ENCODE measurements at places on chromosomes 2 and 18. TPM values are rescaled to one million over a fixed set of nuclear protein-coding genes. Genes with fewer than 3 reads are reported as not detected.
A peak's percentile ranks its signal among the peaks of the same experiment; 100 is the strongest.

Gene SCN1A
- total RNA-seq = not detected

Gene LYPD6B
- not detected for total RNA-seq

Gene RGPD6
- total RNA-seq = 7.7 TPM

Gene CAPN10
- 40.5 TPM for total RNA-seq

DNA sequence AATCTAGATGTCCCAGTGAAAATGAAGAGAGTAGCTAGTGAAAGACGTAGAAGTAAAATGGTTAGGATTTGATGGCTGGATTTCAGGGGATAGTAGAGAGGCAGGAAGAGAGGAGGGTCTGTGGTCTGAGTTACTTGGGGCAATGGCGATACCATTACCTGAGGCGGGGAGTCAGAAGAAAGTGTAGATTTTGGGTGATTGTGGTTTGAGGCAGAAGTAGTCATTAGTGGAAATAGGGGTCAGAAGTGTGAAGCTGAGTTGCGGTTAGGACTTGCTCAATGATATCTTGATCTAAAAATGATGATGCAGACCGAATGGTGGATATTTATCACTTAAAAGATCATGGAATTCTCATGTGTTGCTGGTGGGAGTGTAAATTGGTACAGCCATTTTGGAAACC lies 41.0 kb downstream of the CEP192 start:
- no peak overlapping the region for H3K4me3 ChIP-seq
- H3K36me3 ChIP-seq = peaks cover 71% of the 10 kb centered on the region
- no peak overlapping the region for H3K27ac ChIP-seq
- no peaks in the 10 kb centered on the region for H3K27me3 ChIP-seq

DNA sequence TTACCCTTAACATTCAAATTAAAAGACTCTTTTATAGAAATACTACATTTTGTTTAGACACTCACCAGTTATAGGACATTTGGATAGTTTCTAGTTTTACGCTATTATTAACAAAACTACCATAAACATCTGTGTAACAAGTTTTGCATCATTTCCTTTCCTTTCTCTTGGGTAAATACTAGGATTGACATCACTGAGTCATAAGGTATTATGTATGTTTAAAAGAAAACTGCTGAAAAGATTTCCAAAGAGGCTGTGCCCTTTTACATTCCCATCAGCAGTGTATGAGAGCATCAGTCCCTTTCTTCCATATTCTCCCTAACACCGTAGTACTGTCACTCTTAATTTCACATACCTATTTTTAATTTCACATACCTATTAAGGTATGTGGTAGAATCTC lies 130.6 kb downstream of the USP34 start:
- peaks cover 50% of the 10 kb centered on the region for H3K36me3 ChIP-seq
- no peak overlapping the region for H3K4me3 ChIP-seq
- H3K27me3 ChIP-seq = no peaks in the 10 kb centered on the region
- no peak for DNase-seq
- no peak overlapping the region for H3K27ac ChIP-seq
- H3K4me1 ChIP-seq = no peaks in the 10 kb centered on the region

DNA sequence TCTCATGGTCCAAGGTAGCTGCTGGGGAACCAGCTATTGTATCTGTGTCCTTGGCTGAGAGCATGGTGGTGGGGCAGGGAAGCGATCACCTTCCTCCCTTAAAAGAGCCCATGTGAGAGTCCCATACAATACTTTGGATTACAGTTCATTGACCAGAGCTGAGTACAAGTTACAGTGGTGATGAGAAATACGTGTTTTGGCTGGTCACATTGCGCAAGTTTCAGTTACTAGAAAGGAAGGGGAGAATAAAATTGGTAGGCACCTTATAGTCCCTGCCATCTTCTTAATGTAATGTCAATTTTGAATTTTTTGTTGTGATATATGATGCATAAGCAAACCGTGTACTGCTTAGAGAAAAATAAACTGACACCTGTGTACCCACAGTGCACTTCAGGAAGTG lies 67.7 kb downstream of the ZNF407 start:
- H3K36me3 ChIP-seq = no peaks in the 10 kb centered on the region
- no peaks in the 10 kb centered on the region for H3K27me3 ChIP-seq
- H3K4me3 ChIP-seq = no peak overlapping the region
- H3K27ac ChIP-seq = no peak overlapping the region
- H3K4me1 ChIP-seq = no peaks in the 10 kb centered on the region

DNA sequence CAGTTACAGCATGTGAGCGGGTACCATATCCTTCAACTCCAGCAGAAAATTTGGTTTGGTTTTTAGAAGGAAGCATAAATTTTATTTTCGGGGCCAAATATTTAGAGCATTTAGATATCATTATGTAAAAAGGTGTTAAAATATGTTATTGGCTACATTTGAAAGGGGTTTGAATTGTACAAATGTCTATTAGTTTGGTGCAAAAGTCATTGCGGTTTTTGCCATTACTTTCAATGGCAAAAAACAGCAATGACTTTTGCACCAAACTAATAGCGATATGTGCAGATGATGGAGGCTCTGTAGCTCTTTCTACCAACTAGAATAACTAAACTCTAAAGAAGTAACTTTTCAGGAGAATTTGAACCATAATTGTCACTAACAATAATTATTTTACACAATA lies 1666.2 kb upstream of the SLC39A10 start:
- H3K4me3 ChIP-seq = no peak overlapping the region
- no peaks in the 10 kb centered on the region for H3K27me3 ChIP-seq
- no peak overlapping the region for H3K27ac ChIP-seq
- no peaks in the 10 kb centered on the region for H3K4me1 ChIP-seq
- DNase-seq = no peak

DNA sequence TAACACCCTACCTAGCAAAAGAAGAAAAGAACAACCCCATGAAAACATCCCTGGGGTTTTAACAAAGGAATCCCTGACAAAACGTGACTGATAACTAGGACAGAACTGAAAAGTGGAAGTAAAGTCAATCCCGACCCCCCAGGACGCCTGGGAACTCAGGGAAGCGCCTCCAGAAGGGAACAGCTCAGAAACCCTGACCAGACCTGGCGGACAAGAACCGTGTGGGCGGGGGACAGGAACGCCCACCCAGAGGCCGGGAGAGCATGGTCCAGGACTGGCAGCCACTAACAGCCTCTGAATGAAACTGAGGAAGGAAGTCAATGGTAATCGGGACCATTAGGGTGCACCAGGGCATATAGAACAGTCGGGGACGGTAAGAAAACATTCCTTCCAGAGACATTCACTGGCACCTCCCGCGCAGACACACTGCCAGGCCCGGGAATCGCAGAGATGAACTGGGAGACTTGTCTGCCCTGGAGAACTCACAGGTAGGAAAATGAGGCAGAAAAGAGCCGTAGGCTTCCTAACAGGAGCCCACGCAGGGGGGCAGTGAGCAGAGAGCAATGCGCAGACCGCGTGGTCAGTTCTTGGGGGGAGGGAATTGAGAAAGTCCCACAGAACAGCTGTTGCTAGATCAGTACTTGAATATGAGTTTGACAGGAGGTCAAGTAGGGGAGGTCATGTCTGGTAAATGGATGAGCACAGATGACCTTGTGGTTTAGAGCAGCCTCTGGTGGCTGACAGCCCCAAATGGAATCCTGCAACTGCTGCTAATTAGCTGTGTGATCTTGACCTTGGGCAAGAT lies 1.3 kb upstream of the TBC1D8 start:
- peaks cover 62% of the 10 kb centered on the region for H3K27me3 ChIP-seq
- peak; percentile 16 for DNase-seq
- no peak overlapping the region for H3K27ac ChIP-seq
- peak overlapping the region; percentile 72 for H3K4me3 ChIP-seq
- no peaks in the 10 kb centered on the region for H3K36me3 ChIP-seq
- H3K4me1 ChIP-seq = peaks cover 15% of the 10 kb centered on the region

- no peak overlapping the region for H3K4me3 ChIP-seq
- no peaks in the 10 kb centered on the region for H3K4me1 ChIP-seq
- H3K36me3 ChIP-seq = no peaks in the 10 kb centered on the region
- H3K27ac ChIP-seq = no peak overlapping the region
Observed at GRCh38 chr2:120480903-120481445, 135.0 kb downstream of the INHBB start.

DNA sequence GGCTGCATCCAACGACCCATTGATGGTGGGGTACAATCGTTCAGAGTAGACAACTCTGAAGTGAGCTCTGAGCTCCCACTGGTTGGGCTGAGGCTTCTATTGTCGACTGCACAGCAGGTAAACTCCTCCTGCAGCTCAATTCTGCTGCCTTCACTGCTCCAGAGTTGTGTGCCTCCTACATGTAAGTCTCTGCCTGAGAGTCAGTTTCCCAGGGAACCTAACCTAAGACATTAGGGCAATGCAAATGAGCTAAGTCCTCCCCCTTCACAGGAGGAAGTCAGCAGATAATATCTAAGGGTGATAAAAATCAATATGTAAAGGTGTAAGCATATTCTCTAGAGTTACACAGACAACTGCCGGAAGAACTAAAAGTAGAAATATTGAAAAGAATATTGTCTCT lies 22.5 kb upstream of the ACYP2 start:
- H3K27ac ChIP-seq = peak overlapping the region; percentile 37
- no peaks in the 10 kb centered on the region for H3K27me3 ChIP-seq
- peaks cover 21% of the 10 kb centered on the region for H3K4me1 ChIP-seq

DNA sequence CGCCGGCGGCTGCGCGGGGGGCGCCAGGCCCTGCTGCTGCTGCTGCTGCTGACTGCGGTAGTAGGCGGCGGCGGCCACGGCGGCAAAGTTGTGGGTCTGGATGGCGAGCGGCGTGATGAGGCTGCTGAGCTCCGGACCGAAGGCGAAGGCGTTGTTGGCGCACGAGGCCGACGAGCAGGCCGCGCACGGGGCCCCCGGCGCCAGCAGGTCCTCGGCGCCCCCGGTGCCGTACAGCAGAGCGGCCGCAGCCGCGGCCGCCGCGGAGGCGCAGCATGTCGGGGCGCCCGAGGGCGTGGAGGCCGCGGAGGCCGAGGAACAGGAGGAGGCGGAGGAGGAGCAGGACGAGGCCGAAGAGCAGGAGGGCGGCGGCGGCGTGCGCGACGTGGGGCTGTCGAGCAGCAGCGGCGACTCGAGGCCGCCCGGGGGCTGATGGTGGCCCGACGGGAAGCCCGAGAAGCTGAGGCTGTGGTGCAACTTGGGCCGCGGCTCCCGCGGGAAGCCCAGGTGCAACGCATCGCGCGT lies 1.8 kb downstream of the ZFP36L2 start:
- H3K4me3 ChIP-seq = peak overlapping the region; percentile 99
- H3K4me1 ChIP-seq = peaks cover 40% of the 10 kb centered on the region
- H3K27me3 ChIP-seq = peaks cover 3% of the 10 kb centered on the region

DNA sequence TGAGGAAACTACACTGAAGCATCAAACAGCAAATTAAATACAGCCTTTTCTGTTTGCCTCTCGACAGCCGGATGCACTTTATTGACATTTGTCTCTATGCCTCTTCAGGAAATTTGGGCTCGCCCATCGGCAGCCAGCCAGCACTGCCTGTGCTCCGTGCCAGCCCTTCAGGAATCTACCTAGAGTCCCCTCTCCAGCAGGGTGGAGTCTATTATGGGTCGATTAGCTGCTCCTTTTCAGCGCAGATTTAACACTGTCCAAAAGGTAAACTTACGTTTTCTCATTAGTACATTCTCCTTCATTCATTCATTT lies 91.5 kb downstream of the MYCN start:
- no peaks in the 10 kb centered on the region for H3K27me3 ChIP-seq
- H3K4me1 ChIP-seq = no peaks in the 10 kb centered on the region
- H3K27ac ChIP-seq = no peak overlapping the region
- DNase-seq = no peak
- no peak overlapping the region for H3K4me3 ChIP-seq

DNA sequence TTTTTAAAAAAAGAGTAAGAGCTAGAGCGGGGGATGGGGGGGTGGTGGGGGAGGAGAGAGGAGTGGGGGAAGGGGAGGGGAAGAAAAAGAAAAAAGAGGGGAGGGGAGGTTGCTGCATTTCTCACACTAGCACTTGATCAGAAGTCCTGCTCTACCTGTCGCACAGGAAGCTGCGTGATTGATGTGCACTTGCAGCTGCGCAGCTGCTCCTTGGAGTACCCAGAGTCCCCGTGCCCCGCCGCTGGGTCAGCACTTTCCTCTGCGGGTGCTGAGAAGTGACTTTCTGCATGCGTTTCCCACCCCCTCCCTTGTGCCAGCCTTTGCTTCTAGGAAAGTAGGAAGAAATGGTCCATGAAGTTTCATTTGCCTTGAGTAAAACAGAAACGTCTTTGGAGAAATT lies 297.3 kb downstream of the ETAA1 start:
- no peak overlapping the region for H3K4me3 ChIP-seq
- H3K36me3 ChIP-seq = no peaks in the 10 kb centered on the region
- no peak for DNase-seq
- no peaks in the 10 kb centered on the region for H3K27me3 ChIP-seq
- H3K4me1 ChIP-seq = no peaks in the 10 kb centered on the region

DNA sequence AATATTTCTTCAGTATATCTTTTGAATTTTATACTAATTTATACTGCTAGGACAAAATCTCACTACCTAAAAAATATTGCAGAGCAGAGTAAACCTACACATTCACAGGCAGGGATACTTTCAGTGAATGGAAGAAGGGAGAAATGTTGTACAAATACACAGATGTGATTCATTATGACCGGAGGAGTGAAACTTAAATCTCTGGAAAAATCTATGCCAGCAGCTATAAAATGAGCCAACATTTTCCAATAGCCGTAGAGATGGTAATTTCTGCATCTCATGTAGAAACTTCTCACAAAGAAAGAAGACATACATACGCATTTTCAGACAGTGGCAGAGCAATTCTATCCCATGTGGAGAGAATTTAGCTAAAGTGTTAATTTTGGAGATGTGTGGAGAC lies 54.8 kb downstream of the KCNS3 start:
- no peak overlapping the region for H3K27ac ChIP-seq
- H3K4me1 ChIP-seq = no peaks in the 10 kb centered on the region
- no peak for DNase-seq
- H3K4me3 ChIP-seq = no peak overlapping the region

DNA sequence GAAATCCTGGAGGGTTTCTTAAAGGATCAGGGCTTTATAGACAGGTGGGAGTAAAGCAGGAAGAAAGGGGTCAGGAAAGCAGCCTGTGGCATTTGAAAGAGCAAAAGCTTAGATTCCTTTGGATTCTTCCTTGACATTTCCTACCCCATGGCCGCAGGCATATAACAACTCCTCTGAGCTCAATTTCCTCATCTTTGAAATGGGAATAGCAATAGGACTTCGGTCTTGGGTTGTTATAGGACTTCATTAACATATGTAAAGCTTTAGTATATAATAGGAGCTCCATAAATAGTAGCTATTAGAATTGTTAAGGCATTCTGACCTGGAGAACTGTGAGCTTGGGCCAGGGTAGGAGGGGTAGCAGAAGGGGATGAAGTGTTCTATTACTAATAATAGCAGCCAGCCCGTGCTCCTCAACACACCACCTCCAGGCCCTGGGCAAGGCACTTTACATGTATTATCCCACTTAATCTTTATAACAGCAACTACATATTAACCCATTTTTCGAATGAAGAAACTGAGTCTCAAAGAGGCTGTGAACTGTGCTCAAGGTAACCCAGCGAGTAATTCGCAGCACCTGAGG lies 10.6 kb downstream of the ZFP36L2 start:
- no peaks in the 10 kb centered on the region for H3K27me3 ChIP-seq
- no peak overlapping the region for H3K27ac ChIP-seq
- no peak for DNase-seq
- peaks cover 9% of the 10 kb centered on the region for H3K36me3 ChIP-seq
- no peak overlapping the region for H3K4me3 ChIP-seq
- H3K4me1 ChIP-seq = peaks cover 60% of the 10 kb centered on the region
